ENCODE measurements at places on chromosomes 1 and 21. TPM values are rescaled to one million over a fixed set of nuclear protein-coding genes. Genes with fewer than 3 reads are reported as not detected.

DNA sequence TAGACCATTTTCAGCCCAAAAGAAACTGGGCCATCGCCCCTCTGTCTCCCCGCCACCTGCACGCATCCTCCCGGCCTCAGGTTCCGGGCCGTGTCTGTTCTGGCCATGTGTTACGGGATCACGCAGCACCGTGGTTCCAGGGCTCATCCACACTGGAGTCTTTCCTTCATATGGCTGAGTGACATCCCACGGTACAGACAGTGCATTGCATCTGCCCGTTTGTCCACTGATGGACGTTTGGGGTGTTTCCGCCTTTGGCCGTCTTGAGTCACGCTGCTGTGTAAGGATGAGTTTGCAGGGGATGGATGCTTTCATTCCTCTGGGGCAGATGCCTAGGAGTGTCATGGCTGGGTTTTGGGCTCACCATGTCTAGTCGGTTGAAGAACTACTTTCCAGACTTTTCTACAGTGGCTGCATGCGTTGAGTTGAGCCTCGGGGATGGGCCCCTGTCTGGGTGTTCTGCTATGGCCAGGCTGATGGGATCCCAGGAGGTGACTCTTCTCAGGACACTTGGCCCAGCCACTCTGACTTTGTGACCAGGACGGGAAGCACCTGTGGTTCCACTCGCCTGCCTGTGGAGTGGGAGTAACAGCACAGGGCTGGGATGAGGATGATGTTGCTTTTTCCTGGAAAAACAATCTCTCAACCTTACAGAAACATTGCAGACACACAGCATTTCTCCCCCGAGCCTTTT is 16.8 kb downstream of the RRP1 start:
- DNase-seq = no peak

GRCh38 chr1:175015243-175015642 is 8.0 kb downstream of the MRPS14 start:
- no peak for DNase-seq

DNA sequence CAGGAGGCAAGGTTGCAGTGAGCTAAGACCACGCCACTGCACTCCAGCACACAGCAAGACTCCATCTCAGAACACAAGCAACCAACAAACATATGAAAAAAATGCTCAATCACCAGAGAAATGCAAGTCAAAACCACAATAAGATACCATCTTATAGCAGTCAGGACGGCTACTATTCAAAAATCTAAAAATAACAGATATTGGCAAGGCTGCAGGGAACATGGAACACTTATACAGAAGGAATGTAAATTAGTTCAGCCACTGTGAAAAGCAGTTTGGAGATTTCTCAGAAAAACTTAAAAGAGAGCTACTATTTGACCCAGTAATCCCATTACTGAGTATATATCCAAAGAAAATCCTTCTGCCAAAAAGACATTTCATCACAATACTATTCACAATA is 27.6 kb upstream of the POGK start:
- DNase-seq = no peak

- no peak for DNase-seq
These were observed 18.7 kb upstream of the CSF1 start for GRCh38 chr1:109891930-109892329.

DNA sequence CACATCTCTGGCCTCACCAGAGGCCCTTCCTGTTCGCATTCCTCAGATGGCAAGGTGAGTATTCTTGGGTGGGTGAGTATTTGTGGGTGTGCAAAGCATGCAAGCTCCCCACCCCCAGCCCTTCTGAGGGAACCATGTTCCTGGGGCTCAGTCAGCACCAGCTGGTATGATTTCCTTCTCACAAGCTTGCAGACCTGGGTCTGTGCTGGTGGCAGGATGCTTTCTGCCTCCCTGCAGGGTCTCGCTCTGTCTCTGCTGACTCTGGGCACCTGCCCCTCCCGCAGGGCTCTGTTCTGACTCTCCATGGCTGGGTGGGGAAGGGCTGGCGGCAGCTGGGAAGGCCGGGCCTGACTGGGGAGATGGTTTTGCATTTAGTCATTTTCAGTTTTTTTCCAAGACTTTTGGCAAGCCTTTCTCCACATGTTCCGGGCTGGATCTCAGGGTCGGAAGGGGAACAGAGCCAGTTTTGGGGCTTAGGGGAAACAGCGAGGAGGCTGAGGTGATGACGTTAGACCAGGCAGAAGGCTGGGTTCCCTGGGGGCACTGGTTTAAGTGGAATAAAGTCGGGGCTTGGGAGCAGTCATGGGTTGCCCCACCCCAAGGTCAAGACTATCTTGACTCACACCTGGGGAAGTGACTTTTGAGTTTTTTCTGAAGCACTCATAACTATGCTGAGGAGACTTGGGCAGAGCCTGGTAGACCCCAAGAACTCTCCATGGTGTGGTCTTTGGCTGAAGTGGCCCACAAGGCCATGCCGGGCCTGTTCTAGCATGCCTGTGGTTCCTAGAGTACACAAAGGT is 6.2 kb downstream of the RASSF5 start:
- no peak for DNase-seq

DNA sequence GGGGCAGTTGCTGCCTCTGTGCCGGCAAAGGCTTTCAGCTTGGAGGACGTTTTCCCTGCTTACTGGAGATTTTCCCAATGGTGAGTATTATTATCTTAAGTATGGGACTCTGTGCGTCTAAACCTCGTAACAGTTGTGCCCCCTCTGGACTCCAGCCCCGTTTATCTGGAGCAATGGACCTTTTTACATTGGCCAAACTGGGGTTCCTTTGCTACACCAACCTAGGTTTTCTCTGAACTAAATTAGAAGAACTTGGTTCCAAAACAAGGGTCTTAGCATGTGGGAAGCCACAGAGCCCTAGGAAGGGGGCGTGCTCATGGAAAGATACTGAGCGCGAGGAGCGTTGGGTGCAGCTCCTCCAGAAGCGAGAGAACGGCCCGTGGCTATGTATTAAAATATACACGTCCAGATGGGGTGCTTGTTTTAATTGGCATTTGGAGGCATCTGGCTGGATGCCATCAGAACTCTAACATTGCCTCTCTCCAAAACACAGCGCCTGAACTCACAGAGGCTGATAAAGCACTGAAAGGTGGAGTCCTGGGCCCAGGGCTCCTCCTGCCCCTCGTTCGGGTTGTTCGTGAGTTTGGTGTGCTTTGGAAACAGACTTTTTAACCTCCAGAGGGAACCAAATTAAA is 28.4 kb downstream of the POFUT2 start:
- no peak for DNase-seq

DNA sequence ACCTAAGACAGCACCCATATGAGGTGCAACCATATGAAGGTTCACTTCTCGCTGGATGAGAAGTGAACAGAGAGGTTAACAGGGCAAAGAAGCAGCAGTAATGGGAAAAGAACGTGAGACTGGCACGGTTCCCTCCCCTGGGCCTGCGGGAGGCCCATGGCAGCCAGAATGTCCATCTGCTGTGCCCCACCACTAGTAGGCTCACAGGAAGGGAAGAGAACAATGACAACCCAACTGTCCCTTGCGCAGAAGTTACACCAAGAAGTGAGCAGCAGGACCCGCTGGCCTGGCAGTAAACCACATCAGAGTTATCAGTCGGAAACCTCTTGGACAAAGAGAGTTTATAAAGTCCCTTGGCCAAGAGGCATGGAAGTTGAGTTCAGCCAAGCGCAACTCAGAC is 11.3 kb downstream of the HIVEP3 start:
- no peak for DNase-seq

- no peak for DNase-seq
These were observed 52.0 kb downstream of the EYA3 start for GRCh38 chr1:28036431-28036830.

- no peak for DNase-seq
These were observed 9.7 kb downstream of the SKI start for GRCh38 chr1:2237773-2238172.

The SPRR3 gene
- total RNA-seq = not detected

The TRMT1L gene
- total RNA-seq = 28.7 TPM

The PARS2 gene
- total RNA-seq = 6.1 TPM

The HPCA gene
- 0.62 TPM for total RNA-seq

All from activated T-helper 2 cell treated with anti-CD3 and anti-CD28 coated beads, Interferon-gamma antibody, Interleukin-2, Interleukin-4, amounts not matched to agents 10 μg/mL and 5 μg/mL and 100 μg/mL, durations not matched to agents 14 hours and 24 hours and 36 hours (primary cell).